ENCODE measurements at places on chromosomes 16 and 17.

DNA sequence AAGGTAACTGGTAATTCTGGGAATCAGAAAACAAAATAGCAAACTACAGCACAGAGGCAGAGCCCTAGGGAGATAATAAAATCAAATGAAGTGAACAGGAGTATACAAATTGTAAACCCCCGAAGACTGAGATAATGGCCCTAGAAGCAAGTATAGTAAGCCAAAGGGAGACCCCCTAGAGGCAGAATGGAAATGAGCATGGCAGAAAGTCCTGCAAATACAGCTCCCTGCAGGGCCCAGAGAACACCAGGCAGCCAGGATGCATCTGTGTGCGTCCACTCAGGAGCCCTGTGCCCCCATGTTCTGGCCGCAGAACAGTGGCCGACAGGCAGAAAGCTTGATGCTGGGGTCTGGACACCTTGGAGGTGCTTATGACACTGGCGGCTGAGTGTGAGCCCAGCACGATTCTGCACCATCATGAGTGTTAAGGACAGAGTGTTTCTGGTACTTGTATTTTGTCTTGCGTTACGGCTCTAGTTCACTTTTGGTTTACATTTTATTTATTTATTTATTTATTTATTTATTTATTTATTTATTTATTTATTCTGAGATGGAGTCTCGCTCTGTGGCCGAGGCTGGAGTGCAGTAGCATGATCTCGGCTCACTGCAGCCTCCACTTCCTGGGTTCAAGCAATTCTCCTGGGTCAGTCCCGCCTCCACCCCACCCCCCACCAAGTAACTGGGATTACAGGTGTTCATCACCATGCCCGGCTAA, 48.7 kb downstream of the RGS9 start:
- H3K36me3 ChIP-seq, result no peaks in the 10 kb centered on the region
- H3K27me3 ChIP-seq, result no peaks in the 10 kb centered on the region
- H3K4me3 ChIP-seq, result no peak overlapping the region

DNA sequence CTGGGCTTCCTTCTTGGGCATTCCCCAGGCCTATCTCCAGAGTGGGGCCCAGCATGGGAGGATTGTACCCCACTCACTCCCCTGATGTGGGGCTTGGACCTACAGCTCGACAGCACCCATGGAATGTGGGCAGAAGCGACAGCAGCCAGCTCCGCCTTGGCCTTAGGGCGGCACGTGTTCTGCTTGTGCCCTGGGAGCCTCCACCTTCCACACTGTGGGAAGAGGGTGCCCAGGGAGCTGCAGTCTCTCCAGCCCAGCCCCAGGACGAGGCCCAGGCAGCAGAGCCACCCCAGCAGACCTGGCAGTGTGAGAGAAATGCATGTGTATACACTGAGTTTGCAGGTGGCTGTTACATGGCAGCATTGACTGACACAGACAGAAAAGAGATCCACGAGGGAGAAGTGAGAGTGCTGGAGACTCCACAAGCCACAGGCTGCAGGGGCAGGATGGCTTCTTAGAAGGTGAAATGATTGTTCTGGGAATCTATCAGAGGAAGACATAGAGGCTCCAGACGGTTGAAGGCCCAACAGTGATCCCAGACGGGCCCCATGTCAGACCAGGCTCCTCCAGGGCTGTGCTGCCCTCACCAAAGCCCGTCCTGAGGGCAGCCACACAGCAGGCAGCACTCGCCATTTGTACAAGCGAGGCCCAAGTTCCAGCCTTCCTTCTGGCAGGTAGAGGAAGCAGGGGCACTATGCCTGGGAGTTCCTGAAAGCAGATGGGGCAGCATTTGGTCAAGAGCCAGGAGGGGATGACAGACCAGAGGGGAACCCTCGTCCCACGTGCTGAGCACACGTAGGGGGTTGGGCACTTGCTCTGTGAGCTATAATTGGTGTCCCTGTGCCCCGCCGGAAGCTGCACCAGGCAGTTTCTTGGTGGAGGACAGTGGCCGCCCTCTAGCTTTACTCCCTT, 2.8 kb upstream of the DNASE1 start:
- no peaks in the 10 kb centered on the region for H3K4me1 ChIP-seq
- H3K36me3 ChIP-seq, result peaks cover 18% of the 10 kb centered on the region
- H3K27me3 ChIP-seq, result no peaks in the 10 kb centered on the region
- H3K27ac ChIP-seq, result no peak overlapping the region

- no peak overlapping the region for H3K27ac ChIP-seq
- H3K4me3 ChIP-seq, result no peak overlapping the region
- H3K27me3 ChIP-seq, result no peaks in the 10 kb centered on the region
- no peak for DNase-seq
Measured at GRCh38 chr17:48187872-48188608, 80.5 kb downstream of the SNX11 start.

DNA sequence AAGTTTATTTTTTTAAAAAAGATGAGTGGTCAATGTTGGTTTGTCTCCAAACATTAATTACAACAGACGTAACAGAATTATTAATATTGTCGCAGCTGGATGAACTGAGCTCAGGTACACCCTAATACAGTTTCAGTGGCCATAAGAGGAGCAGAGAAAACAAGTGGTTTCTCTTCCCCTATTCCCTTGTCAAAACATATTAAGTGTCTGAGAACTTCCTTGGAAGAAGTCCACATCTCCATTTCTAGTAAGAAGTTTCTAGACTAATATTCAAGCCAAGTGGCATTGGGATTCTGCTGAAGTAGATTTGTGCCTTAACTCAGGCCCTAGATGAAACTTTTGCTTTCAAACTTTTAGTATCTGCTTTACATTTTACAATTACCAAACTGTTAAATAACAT, 47.7 kb downstream of the GNA13 start:
- H3K36me3 ChIP-seq, result no peaks in the 10 kb centered on the region
- DNase-seq, result no peak
- H3K27ac ChIP-seq, result no peak overlapping the region
- H3K4me3 ChIP-seq, result no peak overlapping the region

GRCh38 chr16:3857189-3858043, 23.1 kb downstream of the CREBBP start:
- no peak for DNase-seq
- H3K27me3 ChIP-seq, result no peaks in the 10 kb centered on the region
- H3K27ac ChIP-seq, result no peak overlapping the region
- H3K4me1 ChIP-seq, result peaks cover 75% of the 10 kb centered on the region

DNA sequence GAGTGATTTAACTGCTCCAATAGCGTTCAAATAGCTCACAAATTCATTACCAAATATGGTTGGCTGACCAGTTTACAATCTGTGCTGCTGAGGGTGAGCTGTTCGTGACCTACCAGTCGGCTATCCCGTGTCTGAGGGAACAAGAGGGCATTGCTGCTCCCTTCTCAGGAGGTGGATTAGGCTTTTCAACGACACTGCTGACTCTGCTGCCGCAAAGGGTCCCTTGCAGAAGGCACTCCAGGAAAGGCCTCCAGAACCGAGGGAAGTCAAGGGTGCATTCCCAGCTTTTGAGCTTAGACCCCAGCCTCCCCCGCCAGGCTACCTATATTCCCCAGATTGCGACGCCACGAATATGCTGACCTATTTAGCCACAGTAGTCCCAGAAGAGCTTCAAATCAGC, 32.3 kb downstream of the GJC1 start:
- no peaks in the 10 kb centered on the region for H3K27me3 ChIP-seq
- no peaks in the 10 kb centered on the region for H3K4me1 ChIP-seq
- no peak overlapping the region for H3K27ac ChIP-seq
- H3K36me3 ChIP-seq, result no peaks in the 10 kb centered on the region
- no peak for DNase-seq

- H3K36me3 ChIP-seq, result no peaks in the 10 kb centered on the region
- no peaks in the 10 kb centered on the region for H3K27me3 ChIP-seq
- H3K4me3 ChIP-seq, result no peak overlapping the region
- DNase-seq, result no peak
- H3K4me1 ChIP-seq, result no peaks in the 10 kb centered on the region
Measured at GRCh38 chr16:12629271-12629670, 174.4 kb downstream of the CPPED1 start.

DNA sequence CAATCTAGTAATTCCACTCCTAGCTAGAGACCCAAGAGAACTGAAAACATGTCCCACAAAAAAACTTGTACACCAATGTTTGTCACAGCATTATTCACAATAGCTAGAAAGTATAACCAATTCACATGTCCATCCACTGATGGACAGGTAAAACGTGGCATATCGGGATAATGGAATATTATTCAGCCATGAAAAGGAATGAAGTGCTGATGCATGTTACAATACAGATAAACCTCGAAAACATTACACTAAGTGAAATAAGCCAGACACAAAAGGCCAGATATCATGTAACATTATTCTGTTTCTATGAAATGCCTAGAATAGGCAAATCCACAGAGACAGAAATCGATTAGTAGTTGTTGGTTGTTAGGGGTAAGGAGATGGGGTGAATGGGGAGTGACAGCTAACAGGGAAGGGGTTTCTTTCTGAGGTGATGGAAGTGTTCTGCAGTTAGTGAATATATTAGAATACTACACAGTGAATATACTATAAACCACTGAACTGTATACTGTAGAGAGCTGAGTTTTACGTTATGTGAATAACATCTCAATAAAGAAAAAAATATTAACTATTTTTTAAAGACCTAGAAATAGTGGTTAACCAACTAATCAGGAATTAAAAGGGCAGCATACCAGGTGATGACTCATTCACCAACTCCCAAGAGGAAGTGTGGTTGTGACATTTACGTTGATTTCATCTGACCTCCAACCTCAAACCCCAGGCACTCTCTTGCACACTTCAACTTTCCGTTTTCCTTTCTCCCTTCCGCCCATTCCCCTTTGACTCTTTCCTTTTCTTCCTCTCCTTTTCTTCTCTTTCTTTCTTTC, 48.6 kb downstream of the GAS7 start:
- no peak overlapping the region for H3K27ac ChIP-seq
- no peak overlapping the region for H3K4me3 ChIP-seq
- peaks cover 12% of the 10 kb centered on the region for H3K4me1 ChIP-seq
- DNase-seq, result peak; percentile 20

DNA sequence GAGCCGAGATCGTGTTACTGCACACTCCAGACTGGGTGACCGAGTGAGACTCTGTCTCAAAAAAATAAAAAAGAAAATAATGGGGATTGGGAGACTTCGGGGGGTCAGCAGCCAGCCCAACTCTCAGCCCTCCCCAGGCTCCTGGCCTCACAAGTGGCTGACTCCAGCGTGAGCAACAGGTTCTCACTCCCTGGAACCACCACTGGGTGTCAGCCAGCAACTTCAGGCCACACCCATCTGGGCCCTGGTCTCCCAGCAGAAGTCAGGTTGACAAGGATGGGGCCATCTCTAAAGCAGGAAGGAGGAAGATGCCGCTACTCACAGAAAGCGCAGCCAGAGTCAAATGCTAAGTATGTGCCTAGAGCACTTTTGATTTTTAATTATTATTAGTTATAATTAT, 139.4 kb downstream of the C16orf78 start:
- DNase-seq, result no peak
- no peaks in the 10 kb centered on the region for H3K27me3 ChIP-seq
- no peaks in the 10 kb centered on the region for H3K36me3 ChIP-seq
- no peak overlapping the region for H3K27ac ChIP-seq
- H3K4me1 ChIP-seq, result no peaks in the 10 kb centered on the region
- no peak overlapping the region for H3K4me3 ChIP-seq

GRCh38 chr17:60158751-60159478, 9.1 kb downstream of the CA4 start:
- H3K4me1 ChIP-seq, result no peaks in the 10 kb centered on the region
- no peak for DNase-seq
- H3K27ac ChIP-seq, result no peak overlapping the region
- no peaks in the 10 kb centered on the region for H3K27me3 ChIP-seq
- no peak overlapping the region for H3K4me3 ChIP-seq

GRCh38 chr17:14331225-14331981, 30.5 kb downstream of the HS3ST3B1 start:
- H3K4me1 ChIP-seq, result peaks cover 91% of the 10 kb centered on the region
- H3K4me3 ChIP-seq, result no peak overlapping the region
- no peaks in the 10 kb centered on the region for H3K27me3 ChIP-seq
- no peak overlapping the region for H3K27ac ChIP-seq
- H3K36me3 ChIP-seq, result no peaks in the 10 kb centered on the region
- no peak for DNase-seq

DNA sequence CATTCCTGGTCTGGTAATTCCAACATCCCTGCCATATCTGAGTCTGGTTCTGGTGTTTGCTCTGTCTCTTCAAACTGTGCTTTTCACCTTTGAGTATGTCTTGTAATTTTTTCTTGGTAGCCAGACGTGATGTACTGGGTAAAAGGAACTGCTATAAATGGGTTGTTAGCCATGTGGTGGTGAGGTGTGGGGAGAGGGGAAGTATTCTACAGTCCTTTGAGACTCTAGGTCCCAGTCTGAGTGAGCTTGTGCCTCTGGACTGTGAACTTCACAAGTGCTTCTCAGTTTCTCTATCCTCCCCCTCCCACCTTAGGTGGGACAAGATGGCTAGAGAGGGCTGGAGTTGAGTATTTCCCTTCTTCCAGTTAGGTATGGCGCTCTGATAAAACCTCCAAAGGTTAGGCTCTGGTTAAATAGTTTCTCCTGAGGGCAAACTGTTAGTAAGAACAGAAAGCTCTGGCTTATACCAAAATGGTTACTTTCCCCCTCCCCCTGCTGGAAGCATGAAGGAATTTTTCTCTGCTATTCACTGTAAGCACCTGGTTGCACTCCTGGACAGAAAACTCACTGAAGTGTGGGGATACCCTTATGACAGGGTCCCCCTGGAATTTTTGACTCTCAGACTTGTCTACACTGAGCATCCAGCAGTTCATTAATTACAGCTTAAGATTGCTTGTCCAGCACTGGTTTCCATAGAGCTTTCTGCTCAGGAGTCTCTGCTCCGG, 87.8 kb downstream of the MARCHF10 start:
- no peaks in the 10 kb centered on the region for H3K27me3 ChIP-seq
- no peak for DNase-seq
- no peak overlapping the region for H3K27ac ChIP-seq
- H3K36me3 ChIP-seq, result no peaks in the 10 kb centered on the region
- no peak overlapping the region for H3K4me3 ChIP-seq
- peaks cover 23% of the 10 kb centered on the region for H3K4me1 ChIP-seq

GRCh38 chr17:33438578-33438977, 145.5 kb upstream of the ASIC2 start:
- no peaks in the 10 kb centered on the region for H3K27me3 ChIP-seq
- H3K36me3 ChIP-seq, result no peaks in the 10 kb centered on the region
- no peak overlapping the region for H3K27ac ChIP-seq
- no peaks in the 10 kb centered on the region for H3K4me1 ChIP-seq
- DNase-seq, result no peak

DNA sequence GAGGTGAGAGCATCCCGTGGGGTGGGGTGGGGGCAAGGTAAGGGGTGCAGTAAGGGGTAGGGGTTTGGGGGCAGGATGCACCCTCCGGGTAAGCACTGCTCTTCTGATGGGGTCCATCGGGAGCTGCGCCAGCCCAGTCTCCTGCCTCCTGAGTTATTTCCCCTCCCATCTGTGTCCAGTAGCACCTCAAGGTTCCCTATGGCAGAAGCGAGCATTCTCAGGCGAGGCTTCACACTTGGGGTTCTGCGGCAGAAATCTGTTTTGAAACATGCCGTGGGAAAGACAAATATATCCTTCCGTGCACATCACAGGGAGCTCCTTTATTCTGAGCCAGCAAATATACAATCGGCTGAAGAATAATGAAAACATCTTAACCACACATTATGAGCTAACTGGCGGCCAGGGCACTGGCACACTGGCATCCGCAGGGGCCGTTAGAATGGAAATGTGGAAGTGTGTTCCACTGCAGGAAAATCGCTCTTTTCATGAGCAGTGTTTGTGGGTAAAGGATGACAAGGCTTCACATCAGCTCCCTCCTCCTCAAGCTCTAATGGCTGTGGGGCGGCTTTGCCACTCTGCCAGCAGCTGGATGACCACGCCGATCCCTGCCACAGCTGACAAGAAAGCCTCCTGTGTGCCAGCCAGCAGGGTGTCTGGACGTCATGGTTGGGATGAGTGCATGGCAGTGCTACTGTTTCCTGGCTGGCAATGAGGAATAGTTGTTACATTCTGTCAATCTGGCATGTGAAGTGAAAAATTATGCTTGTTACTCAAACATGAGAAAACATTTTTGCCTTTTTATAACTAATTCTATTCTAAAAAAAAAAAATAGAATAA, 20.0 kb downstream of the MTHFSD start:
- H3K27ac ChIP-seq, result no peak overlapping the region
- H3K4me3 ChIP-seq, result no peak overlapping the region
- no peak for DNase-seq
- H3K36me3 ChIP-seq, result peaks cover 22% of the 10 kb centered on the region
